ENCODE measurements at places on chromosomes 5 and 9.
A peak's percentile ranks its signal among the peaks of the same experiment; 100 is the strongest.

GRCh38 chr9:10254338-10254737 is 358.5 kb downstream of the PTPRD start:
- DNase-seq = no peak

DNA sequence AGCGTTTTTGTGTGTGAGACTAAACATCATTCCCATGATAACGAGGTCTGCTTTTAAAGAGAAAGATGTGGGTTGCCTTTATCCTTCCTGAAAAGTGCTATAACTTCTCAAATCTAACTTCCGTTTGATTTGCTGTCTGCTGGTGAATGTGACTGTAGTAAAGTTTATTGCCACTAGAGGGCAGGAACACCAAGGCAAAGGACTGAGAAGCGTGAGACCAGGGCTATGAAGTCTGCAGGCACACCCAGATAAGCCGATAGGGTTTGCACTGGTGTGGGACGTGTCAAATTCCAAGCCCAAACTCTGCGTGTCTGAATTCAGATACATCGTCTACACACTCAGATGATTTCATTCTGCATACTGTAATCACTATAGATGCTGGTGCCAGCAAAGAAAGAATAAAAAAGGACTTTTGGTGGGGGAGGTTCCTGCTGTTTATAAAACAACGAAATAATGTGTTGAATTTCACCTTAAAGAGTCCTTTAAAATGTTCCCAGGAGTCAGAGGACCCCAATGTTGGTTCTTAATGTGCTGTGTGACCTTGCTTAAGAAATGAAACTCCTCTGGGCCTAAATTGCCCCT is 87.2 kb downstream of the PTTG1 start:
- peak; percentile 29 for DNase-seq

GRCh38 chr9:80555782-80556325 is 984.1 kb downstream of the TLE4 start:
- no peak for DNase-seq

GRCh38 chr5:78405829-78406750 is 45.7 kb downstream of the SCAMP1 start:
- DNase-seq = no peak

- no peak for DNase-seq
These were observed 18.2 kb upstream of the STK32A start for GRCh38 chr5:147216552-147217154.

- peak; percentile 92 for DNase-seq
These were observed at the start of gene AGTPBP1 for GRCh38 chr9:85741875-85742596. Gene AGTPBP1 (minus strand): TSS chr9:85741954. CDS start chr9:85712533, 29,421 bp downstream.

DNA sequence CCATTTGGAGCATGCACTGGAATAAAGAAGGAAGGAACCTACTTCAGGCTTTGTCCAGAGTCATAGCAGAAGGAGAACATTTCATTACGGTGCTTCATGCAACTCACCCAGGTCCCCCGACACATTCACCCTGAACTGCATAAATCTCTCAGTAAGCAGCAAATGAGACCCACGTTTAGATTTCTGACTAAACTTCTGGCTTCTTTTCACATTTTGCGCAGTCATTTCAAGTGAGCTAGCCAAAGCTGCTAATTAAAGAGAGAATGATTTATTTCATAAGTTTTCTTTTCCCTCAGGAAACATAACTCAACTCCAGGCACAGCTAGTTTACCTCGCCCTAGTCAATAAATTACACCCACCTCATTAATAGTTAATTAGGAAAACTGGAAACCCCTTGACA is 88.6 kb upstream of the GAS1 start:
- DNase-seq = no peak

GRCh38 chr5:174145821-174146220 is 100.3 kb downstream of the NSG2 start:
- no peak for DNase-seq

GRCh38 chr9:120919843-120920805 is 6.5 kb downstream of the TRAF1 start:
- no peak for DNase-seq

DNA sequence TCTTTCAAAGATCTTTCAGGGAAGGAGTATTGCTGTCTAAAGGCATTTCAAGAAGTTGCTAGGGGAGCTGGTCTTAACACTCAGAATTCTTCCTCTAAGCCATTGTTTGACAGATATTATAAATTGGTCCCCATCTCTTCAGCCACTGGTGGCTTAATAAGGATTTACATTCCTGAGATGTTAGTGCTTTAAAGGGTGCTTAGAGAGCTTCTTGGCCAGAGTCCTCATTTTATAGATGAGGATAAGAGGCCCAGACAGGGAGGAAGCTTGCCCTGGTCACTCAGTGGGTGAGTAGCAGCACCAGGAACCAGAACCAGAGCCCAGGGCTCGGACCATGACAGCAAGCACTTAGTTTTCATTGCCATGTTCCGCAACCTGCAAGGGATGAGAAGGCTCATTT is 53.2 kb downstream of the GALNT10 start:
- no peak for DNase-seq

GRCh38 chr9:127867356-127868277 is 9.9 kb downstream of the AK1 start:
- DNase-seq = no peak

GRCh38 chr9:15642369-15642962 is 89.6 kb downstream of the CCDC171 start:
- DNase-seq = no peak

DNA sequence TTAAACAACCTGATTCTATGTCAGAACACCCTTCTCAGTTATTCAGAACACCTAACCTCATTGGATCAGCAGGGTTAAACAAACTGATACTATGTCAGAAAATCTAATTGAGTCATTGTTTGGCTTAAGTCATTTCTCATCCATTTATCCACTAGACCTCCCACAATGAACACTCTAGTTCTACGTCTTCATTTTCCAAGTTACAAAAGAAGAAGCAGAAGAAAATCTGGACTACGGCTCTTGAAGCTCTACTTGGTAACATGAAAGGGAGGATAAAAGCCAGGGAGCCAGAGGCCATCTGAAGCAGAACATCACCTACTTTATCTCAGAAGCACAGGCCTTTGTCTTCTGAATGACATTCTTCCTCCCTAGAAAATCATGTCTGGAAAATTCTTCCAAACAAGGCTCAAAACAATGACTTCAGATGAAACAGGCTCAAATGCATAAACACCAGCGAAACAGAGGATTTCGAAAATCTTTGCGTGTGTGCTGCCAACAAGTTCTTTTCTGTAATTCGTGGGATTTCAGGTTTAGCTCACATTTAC is 35.4 kb upstream of the TGFBI start:
- DNase-seq = no peak

DNA sequence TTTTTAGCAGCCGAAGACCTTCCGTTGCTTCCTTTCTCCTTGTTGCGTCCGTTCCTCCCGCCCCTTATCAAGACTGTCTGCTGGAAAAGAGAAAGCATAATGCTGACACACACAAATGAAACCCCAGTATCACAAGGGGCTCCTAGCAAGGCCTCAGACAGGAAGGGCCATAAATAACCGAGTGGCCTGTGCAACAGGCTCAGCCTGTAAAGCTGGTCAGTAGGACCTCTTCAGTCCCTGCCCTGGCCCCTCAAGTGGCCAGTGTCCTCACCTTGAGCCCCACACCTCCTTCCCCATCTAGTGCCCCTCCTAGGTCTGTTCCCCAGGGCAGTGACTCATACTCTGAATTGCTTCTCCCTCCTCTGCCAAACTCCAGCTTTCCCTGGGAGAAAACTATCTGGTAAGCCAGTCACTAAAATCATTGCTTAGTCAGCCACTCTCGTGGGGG is 174.6 kb upstream of the IL12B start:
- no peak for DNase-seq

- no peak for DNase-seq
These were observed 242.5 kb downstream of the NFIB start for GRCh38 chr9:14071484-14071883.

DNA sequence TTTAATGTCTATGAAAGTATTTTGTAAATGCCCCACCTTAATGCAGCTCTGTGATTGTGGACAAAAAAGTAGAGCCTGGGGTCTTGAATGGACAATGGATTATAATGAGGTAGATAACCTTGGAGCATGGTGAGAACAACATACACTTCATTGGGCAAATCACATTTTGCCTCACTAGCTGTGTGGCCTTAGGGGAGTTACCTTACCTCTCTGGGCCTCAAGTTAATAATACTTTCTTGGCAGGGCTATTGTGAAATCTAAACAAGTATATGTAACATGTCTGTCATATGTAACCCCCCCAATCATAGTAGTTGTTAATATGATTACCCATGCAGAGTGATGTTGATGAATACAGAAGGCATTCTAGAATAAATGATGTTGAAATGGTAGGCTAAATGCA is 213.6 kb upstream of the ANKRD55 start:
- no peak for DNase-seq

DNA sequence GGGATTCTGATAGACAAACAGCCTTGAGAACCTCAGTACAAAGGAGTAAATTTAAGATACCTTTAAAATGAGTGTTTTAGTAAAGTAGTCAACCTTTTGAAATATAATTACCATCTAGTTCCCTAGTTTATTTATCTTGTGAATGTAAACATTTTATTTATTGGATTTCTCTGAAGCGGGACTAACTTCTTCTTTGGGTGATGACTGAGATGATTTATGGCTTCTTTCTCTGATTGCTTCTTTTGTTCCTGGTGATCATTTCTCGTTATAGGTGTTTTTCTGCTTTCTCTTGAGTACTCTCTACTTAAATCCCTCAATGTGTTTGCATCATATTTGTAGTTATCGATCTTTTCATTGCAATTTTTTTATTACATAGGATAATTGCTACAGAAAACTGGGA is 33.2 kb downstream of the PRDM6 start:
- DNase-seq = no peak

DNA sequence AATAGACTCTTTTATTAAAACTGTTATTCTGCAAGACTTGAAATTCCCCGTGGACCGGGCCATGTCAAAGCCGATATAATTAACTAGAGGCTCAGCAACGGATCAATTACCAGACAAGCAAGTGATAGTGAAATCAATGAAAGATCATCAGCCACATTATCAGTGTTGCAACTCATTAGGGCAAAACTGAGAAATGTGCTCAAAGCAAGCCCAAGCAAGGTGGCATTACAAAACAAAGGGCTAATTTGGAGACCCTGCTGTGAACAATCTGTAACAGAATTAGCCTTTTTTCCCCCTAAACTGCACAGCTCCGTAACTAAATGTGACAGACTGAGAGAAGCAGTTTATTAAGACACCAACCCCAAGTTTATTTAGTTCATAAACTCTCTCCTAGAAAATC is 140.3 kb downstream of the BNC2 start:
- DNase-seq = no peak

DNA sequence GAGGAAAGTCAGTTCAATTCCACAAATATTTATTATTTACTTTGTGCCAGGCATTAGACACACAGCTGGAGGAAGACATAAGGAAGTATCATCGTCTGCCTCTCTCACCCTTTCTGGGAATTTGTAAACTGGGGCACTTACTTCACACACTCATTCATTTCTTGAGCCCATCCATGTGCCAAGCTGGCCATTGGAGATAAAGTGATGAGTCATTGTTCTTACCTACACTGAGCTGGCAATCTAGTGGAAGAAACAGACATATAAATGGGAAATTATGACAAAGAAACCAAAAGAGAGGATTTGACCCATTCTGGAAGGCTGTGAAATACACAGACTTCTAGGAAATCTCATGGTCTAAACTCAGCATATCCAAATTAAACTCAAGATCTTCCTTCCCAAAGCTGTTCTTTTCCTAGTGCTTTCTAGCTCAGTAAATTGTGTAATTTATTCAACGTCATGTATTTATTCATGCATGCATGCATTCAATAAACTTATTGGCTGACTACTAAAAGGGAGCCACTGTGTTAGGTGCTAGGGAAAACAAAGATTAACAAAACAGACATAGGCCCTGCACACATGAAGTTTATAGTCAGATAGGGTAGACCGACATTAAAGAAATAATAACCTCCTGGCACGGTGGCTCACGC is 65.3 kb downstream of the SH3RF2 start:
- no peak for DNase-seq

- DNase-seq = no peak
These were observed 247.7 kb downstream of the ENC1 start for GRCh38 chr5:74392711-74393351.

DNA sequence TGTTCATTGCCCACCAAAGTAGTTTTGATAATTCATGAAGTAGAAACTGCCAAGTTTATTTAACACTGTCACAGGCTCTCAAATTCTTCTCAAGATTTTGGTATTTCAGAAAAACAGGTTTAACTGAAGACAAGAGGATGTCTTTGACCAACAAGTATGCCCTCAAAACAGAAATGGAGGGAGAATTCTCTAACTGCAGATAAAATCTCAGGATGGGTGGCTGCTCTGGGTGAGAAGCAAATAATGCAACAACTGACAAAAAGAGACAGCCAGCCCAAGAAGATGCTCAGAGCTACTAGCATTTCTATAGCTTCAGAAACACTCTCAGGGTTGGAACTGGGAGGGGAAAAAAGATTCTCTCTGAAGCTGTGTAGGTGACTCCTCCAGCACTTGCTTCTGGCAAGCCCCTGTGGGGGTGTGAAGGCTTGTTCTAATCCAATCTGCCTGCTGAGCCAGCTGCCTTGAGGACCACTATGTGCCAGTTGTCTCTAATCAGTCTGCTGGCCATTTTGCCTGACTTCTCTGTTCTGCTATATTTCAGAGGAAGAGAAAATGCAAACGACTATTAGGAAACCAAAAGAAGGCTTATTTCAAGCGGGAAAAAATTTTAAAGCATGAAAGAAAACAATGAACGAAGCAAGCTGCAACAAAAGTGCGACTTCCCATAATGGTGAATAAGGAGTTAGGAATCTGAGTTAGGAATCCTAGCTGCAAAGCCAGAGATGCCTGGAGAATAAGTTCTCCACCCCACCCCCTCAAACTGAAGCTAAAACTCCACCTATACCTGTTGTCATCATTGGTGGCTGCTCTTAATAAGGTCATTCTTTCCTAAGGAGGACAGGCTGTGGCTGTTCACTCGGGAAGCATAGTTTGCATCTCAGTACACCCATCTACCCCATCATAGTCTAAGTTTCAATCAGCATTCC is 147.5 kb downstream of the GNAQ start:
- no peak for DNase-seq

DNA sequence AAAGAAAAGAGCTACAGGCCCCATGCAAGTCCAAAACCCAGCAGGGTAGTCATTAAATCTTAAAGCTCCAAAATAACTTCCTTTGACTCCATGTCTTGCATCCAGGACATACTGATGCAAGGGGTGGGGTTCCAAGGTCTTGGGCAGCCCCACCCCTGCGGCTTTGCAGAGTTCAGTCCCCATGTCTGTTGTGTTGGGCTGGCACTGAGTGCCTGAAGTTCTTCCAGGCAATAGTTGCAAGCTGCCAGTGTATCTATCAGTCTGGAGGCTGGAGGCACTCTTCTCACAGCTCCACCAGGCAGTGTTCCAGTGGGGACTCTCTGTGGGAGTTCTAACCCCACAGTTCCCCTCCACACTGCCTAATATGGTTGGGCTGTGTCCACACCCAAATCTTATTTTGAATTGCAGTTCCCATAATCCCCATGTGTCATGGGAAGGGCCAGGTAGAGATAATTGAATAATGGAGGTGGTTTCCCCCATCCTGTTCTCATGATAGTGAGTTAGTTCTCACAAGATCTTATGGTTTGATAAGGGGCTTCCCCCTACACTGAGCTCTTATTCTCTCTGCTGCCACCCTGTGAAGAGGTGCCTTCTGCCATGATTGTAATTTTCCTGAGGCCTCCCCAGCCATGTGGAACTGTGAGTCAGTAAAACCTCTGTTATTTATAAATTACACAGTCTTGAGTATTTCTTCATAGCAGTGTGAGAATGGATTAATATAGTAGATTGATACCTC is 237.5 kb upstream of the ADRA1B start:
- DNase-seq = no peak
